CD4-positive, alpha-beta T cell treated with Interleukin-17A for 1 hour (primary cell): ENCODE measurements at places on chromosomes 6 and 20.

DNA sequence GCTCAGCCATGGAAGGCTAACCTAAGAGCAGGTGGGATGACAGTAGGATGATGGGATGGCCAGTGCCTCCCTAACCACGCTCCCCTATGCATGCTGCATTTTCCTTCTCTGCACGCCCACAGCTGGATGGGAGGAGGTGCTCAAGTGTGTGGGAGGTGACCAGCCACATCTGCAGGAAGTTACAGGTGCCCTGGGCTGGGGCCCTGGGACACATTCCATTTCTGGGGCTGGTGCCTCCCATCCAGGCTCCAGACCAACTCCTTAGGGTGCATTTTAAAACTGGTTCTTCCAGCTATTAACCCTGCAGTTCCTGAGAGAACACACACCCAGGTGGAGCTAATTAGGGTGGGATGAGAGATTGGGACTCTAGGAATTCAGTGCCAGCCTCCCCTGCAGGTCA, 135.3 kb upstream of the ARMC2 start:
- no peak for DNase-seq

GRCh38 chr6:3888153-3888957, 39.2 kb downstream of the FAM50B start:
- no peak for DNase-seq

DNA sequence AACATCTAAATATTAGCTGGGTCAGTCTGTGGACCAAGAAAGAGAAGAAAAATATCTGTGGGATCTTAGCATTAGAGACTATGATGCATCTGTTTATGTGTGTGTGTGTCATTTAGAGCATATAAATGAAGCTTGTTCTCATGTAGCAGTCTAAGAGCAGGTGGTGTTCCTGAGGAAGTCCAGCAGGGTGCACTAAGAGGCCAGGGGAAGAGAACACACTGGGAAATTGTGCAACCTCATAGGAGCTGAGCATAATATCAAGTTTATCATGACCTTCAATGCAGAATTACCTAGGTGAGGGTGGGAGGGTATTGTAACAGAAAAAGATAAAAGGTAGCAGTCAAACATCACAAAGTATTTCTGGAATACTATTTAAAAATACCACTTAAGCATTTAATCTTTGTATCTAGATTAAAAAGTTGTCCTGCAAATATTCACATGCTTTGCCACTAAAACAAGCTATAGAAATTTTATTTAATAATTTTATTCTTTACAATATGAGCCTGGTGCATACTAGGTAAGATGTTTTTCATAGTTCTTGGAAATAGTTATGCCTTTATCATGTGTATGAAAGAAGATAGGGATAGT, 80.5 kb downstream of the SMPDL3A start:
- DNase-seq: no peak

DNA sequence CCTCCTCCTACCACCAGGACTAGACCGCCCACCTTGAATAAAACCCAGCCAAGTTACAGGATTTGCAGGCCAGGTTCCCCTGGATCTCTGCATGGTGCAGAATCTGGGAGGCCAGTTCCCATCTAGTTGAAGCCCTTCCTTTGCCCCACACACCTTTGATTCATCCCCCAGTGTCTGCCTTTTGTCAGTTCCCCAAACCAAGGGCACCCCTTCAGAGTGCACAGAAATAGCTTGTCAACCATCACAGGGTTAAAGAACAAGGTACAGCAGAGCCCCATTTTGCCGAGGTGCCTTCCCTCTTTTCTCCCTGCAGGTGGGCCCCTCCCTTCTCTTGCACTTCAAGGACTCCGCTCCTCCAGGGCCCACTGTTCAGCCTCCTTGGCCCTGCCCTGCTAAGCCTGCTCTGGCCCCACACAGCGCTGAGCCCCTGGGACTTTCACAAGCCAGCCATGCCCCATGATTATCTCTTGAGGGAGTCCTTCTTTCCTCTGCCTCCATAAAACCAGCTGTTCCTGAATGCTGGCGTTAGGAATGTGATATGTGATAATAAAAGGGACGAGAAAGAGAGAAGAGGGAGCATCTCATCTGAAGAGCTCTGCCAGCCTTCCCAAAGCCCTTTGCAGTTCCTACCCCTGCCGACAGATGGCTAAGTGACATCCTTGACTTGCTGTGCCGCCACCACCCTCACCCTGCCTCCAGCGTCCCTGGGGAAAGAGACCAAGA, 280.3 kb downstream of the CDC5L start:
- DNase-seq: peak; percentile 13

- DNase-seq: no peak
Measured at GRCh38 chr6:142950291-142950690, 5.3 kb upstream of the HIVEP2 start.

- DNase-seq: no peak
Measured at GRCh38 chr20:52565614-52566013, 374.0 kb upstream of the ZFP64 start.
